ENCODE measurements at places on chromosomes 16 and 17.

- DNase-seq: no peak
Observed at GRCh38 chr16:28189245-28189644, 22.5 kb downstream of the XPO6 start.

DNA sequence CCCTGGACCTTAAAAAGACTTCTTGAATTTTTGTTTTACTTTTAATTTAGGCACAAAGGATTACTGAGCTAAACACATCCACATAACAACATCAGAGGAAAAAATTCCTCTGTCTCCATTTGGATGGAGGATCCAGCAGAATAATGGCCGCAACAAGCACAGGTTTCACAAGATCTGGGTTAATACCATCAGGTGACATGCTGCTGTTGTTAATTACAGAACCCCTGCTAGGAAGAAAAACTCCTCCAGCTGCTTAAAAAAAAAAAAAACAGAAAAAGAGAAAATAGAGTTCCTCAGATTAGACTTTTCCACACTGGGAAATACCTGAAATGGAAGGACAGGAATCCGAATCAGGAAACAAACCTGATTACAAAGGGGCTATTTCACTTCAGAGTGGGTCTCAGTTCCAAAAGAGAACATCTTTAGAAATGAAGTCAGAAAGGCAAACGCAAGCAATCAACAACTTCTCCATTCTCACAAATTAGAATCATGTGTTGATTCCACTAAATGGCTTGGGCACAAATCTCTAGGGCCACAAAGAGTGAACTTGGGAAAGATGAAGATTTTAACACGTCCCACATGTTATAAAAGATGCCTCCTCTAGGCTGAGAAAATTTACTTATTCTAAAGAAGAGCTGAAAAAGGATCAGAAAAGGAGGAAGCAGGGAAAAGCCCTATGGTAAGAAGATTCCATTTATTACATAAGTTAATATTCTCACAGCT, 44.0 kb downstream of the SPOP start:
- no peak for DNase-seq

- DNase-seq: no peak
Observed at GRCh38 chr16:11330526-11331237, 14.6 kb upstream of the RMI2 start.

GRCh38 chr17:37088459-37088858, 139.7 kb downstream of the AATF start:
- DNase-seq: no peak

DNA sequence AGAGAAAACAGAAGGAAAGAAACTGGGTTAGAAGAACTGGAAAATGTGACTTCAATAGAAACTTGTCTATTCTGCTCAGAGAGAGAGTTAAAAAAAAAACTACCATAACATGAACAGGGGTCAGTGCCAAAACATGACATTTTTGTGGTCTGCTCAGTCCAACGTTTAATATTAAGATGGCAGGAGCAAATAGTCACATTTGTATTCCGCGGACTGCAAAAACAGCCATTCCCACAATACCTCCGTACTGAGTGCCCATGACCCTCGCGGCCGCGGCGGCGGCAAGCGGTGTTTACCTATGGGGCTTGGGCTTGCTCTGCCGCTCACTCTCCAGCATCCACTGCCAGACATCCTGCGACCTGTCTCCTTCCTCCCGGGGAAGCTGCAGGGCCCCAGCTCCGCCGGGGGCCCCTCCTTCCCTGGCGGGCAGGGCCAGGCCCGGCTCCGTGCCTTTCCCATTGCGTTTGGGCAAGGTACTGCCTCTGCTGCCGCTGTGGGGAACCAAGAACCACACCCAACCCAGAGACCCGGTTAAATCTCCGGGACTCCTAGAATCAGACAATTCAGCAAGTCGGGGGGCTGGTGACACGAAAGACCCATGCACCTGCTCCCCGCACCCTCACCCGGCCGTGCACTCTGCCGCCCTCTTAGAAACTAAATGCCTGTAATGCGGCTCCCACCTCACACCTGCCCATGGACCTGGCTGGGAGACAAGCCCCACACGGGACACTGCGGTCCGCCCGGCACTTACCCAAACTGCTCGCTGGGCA, 24.7 kb downstream of the AXIN2 start:
- DNase-seq: no peak

GRCh38 chr16:89823087-89823823, 5.0 kb upstream of the SPIRE2 start:
- no peak for DNase-seq

DNA sequence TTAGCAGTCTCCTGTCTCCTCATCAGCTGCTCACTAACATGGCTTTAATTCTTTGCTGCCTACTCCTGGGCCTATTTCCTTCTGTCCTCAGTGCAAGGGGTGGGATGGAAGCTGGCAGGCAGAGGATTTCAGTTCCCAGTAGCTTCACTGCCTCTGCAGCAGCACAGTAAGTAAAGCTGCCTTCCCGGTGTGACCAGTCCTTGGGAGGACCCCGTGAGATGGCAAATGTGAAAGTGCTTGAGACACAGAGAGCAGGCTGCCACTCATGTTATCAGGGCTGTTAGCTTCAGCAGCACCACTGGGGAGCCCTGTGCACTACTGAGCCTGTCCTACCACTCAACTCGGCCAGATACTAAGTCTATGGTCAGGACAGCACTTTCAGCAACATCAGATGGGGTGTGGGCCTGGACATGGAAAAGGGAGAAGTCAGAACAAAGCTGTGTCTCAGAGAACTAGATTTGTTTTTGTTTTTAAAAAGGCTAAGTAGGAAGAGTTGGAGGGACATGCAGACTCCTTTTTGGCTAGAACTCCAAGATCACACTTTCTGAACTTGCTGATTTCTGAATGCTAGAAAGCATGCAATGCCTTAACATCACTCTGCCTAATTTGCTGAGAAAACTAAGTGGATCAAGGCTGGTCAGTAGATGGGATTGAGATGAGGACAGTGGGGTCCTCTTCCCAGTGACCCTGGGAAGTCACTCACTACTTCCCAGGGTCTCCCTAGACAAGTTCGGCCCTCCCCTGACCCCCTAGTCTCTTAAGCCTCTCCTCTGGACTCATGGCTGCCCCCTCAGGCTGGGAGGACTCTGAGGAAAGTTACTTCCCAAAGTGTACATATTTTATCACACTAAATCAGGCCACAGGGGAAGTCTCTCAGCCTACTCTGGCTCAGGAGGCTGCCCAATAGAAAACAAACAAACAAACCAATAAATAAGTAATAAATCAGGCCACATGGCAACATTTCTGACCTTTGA, 1.1 kb downstream of the ACSF2 start:
- peak; percentile 55 for DNase-seq

GRCh38 chr17:2405247-2405926, 4.5 kb upstream of the MNT start:
- DNase-seq: no peak

GRCh38 chr17:15232517-15232915, 32.6 kb downstream of the PMP22 start:
- no peak for DNase-seq

DNA sequence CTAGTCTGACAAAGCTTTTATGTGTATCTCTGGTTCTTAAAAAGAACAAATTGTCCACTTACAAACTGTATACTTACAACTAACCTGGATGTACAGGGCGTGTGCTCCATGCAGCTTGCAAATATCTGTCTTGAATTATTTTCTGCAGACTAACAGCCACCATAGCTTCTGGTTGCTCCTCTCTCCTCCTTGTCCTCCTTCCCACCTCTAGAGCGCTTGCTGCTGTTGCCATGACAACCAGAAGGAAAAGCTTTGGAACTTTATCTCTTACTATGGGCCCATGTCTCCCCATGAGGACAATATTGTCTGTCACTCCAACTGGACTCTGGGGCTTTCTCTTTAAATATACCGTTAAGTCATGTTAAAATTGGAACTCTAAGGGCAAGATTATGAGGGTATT, 71.5 kb upstream of the DHX40 start:
- no peak for DNase-seq

GRCh38 chr16:88705801-88706228, 393 bp downstream of the RNF166 start:
- no peak for DNase-seq

DNA sequence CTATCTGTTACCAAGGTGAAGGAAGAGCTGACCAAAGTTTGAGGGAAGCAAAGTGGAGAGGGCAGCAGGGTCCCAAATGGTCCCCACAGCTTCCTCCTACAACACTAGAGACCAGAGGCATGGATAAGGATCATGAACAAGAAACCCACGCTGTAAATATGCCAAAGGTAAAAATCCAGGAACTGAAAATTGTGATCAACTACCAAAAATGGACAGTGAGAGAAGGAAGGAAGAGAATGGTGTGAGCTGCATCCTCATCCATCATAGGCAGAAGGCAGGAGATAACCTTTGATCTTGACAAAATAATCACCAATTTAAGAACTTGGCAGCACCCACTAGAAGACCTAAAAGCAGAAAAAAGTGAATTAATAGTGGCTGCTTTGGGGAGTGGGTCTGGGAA, 66.2 kb downstream of the CYTH1 start:
- no peak for DNase-seq

DNA sequence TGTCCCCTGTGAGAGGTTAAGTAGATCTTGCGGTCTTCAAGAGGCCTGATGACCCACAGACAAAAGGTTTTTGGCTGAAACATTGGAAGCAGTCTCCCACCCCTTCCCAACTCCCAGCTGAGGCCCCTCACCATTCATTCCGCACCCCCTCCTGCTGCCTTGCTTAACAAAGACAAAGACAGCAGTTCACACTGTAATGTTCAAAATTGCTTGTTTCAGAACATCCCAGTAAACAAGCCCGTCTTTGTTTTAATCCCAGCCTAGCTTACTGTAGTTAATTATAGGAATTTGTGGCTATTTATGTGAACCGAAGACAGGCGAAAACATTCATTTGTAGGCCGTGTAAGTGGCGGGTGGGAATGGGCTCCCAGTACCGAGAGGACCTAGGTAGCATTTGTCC, 55.7 kb downstream of the IRX5 start:
- no peak for DNase-seq

- DNase-seq: no peak
Observed at GRCh38 chr17:74361230-74362068, at the start of gene BTBD17. BTBD17 (minus strand) TSS chr17:74361868; CDS start chr17:74361819, 49 bp downstream.

GRCh38 chr17:67639979-67640378, 77.8 kb upstream of the NOL11 start:
- DNase-seq: no peak

DNA sequence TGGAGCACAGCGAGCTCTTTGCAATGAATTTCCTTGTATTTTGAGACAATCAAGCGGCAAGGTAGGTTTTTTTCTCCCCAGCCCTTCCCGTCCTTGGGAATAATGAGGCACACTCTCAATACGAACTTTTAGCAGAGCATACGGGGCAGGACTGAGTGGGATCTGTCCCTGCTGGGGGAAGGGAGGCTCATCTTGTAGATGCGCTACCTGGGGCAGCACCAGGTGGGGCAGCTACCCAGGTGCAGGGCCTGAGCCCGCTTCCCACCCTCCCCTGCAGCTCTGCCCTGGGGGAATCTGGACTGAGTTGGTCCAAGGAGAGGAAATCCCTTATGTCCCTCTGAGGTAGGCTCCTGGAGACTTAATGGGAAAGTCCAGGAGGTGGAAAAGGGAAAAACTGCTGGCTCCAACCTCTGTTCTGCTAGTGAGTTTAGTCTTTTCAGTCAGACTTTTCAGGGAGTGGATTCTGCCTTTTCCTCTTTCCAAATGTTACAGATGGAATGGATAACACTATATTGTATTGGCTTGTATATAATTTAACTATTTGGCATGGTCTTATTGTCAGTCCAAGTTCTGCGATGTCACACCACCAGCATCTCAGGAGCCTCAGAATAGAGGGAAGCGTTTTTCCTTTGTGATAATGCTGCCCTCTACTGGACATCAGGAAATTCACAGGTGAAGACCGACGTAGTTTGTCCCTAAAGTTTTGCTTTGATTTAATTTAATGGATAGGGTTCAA, 9.6 kb upstream of the CES1 start:
- DNase-seq: peak; percentile 40

DNA sequence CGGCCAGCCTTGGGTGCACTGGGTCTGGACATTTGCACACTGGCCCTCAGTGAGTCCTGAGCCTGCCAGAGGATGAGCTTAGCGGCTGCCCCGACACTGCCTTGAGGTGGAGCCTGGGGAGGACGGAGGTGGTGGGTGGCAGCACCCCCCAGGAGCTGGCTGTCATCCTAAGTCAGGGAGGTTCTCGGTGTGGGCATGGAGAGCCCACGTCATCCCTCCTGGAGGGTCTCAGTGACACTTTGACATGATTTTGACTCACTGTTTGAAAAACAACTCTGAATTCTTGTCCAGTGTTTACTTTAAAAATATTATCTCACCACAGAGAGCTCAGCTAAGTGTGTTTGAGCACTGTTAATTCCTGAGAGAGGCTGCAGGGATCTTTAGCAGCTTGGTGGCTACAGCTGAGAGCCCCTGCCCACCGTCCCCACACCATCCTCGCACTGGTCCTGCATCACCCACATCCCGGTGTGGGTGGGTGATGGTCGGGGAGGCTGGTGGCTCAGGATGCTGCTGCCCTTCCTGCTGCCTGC, 63.1 kb downstream of the BANP start:
- no peak for DNase-seq

DNA sequence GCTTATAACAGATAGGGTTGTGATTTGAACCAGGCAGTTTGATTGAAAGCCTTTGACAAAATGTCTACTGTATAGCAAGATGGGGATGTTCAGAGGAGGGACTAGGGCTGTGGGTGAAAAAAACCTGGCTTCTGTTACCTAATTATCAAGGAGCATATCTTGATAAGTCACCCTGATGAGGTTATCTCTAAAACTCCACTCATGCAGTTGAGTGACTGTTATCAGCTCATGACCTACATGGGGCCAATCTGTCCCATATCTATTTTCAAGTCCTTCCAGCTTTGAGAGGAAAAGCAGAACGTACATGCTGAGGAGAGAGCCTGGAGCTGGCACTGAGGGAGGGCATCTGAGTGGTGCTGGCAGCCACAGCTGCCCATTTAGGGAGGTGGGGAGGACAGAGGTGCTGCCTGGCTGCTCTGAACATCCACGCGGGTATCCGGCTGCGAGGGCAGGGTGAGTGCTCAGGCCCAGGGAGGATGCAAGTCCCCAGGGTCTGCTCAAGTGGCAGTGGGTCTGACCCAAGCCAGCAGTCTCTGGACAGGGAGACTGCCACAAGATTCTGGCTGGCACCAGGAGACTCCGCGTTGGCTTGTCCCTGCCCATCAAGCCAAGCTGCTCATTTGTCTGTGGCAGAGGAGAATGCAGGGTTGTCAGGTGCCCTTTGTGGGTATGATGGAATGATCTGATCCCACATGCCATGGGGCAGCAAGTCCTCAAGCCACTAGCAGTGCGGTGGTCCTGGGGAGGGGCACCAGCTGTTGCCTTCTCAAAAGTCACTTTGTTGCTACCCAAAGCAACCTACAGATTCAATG, 29.2 kb downstream of the ATPAF2 start:
- DNase-seq: no peak

GRCh38 chr17:50186661-50187393, 14.6 kb downstream of the COL1A1 start:
- no peak for DNase-seq

GRCh38 chr17:48295362-48296288, 134.4 kb downstream of the SKAP1 start:
- peak; percentile 28 for DNase-seq

GRCh38 chr16:56777482-56777881, 47.6 kb downstream of the NUP93 start:
- DNase-seq: no peak
